ENCODE measurements at places on chromosomes 2 and 18.

DNA sequence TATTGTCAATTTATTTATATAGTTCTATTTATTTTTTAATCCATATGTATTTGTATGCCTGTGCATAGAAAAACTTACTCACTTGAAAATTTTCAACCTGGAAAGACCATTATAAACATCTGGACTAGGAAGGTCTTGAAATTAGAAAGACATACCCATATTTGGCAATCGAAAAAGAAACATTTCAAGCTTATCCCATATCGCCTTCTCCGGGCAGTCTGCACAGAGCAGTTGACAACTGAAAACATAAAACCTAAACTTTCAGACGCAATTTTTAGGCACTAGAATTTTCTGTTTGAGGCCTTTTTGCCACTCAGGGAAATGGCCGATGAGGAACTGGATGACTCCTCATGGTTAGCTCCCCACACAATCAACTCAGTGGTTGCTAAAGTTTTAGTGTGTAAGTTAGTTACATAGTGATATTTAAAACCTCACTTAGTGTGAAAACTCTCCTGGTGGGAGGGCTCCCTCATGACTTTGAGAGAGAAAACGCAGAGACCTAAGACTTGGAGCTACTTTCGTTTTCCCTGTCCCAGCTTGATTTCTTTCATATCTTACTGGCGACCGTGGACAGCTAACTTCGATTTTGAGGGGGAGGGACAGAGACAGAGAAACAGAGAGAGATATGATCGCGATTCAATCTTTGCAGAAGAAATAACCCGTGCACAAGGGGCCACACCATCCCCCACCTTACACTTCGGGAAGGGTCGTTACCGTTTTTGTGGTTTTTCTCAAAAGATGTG, 3.2 kb upstream of the HOXD12 start:
- no peak for DNase-seq

DNA sequence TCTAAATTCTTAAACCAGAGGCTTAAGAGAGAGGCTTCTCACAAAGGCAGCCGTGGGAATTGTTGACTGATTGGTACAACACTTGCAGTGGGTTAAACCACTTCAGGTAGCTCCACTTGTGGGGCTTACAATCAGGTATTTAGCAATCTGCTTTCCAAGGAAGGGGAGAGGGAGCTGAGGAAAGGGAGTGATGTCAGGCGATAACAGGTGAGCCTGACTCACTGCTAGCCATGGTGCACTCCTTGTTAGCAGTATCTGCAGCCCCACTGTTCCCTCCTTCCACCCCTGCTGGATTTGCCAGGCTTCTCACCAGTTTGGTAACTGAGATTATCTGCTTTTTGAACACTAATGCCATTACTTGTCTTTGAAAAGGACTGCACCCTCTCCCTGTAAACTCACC, 1056.7 kb upstream of the FANCL start:
- no peak for DNase-seq

DNA sequence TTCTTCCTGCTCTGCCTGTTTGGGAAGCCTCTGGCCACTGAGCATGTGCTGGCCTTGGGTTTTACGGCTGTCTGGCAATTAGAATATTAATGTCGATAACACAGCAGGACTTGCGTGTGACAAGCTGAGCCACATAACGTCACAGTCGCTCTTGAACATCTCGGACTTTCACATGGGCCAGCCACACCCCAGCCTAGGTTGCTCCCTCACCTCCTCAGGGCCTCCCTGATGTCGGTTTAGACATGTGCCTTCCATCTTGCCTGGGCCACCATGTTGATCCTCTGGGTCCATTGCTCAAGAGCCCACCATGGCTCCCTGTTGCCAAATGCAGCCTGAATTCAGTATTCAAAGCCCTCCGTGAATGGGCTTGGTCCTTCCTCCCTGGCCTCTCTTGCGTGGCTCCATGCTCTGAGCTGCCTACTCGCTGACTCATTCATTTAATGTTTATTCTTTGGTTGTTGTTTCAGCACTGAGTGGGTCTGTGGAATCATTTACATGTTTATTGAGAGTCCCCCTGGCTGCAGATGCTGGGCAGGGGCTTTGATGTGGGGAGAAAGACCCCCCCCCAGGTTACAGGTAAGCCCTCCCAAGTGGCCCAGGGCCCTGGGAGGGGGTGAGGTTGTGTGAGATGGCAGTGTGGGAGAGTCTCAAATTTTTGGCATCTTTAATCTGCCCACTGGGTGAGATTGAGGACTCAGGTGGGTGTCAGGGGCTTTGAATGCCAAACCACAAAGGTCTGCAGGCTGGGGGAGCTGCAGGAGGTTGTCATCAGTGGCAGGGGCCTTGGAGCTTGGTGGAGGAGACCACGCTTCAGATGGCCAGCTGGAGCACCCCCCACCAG, 62.0 kb downstream of the ODC1 start:
- DNase-seq, result no peak

DNA sequence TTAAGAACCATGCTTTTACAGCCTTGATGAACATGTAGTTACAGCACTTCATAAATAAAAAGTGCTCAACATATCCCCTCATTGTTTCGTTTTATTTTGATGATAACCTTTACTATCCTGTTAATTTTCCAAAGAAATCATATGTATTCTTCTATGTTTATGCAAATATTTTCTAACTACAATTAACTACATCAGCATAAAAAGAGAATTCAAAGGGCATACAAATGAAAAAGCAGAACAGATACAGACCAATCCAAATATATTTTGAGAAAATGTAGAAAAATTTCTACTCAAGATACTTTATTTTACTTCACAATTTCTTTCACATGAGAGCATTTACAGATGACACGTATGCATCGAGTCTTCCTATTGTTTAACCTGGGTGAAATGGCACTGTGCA, 69.1 kb downstream of the MBD2 start:
- DNase-seq, result no peak

- DNase-seq, result no peak
Observed at GRCh38 chr2:203209538-203209937, 29.3 kb upstream of the CYP20A1 start.

- DNase-seq, result no peak
Observed at GRCh38 chr2:34105006-34105767, 506.1 kb upstream of the FAM98A start.

DNA sequence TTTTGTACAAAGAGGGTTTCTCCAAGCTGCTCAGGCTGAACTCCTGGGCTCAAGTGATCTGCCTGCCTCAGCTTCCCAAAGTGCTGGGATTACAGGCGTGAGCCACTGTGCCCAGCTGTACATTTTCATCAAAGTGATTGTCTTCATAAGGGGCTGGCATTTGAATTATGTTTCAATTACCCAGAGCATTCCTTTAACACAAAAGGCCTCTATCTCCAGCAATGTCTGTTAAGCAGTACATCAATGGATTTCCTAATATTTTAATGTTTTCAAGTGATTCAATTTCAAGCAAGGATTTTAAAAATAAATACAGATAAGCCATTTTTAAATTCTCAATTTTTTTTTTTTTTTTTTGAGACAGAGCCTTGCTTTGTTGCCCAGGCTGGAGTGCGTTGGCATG, 50.9 kb upstream of the AP1S3 start:
- DNase-seq, result no peak

GRCh38 chr18:58838165-58838860, 26.4 kb upstream of the ZNF532 start:
- no peak for DNase-seq

DNA sequence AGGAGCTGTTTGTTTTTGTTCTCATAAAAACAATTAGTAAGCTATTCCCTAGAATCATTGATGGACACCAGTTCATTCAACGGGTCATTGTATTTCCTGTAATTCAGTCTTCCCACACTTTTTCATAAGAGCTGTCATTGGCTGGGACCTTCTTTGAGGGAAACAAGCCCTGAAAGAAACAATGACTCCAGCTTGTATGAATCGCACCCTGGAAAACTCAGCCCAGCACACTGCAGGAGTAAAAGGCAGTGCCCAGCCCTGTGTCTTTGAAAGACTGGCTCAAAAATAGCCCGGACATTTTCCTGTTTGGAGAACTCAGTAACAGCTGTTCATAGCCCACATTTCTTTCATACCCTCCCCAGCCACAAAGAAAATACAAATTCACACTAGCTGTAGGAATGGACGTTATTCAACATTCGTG, 81.5 kb downstream of the NCKAP5 start:
- no peak for DNase-seq

GRCh38 chr2:152251811-152252210, 76.2 kb upstream of the STAM2 start:
- DNase-seq, result no peak

GRCh38 chr2:239380831-239381708, 19.8 kb downstream of the HDAC4 start:
- no peak for DNase-seq

DNA sequence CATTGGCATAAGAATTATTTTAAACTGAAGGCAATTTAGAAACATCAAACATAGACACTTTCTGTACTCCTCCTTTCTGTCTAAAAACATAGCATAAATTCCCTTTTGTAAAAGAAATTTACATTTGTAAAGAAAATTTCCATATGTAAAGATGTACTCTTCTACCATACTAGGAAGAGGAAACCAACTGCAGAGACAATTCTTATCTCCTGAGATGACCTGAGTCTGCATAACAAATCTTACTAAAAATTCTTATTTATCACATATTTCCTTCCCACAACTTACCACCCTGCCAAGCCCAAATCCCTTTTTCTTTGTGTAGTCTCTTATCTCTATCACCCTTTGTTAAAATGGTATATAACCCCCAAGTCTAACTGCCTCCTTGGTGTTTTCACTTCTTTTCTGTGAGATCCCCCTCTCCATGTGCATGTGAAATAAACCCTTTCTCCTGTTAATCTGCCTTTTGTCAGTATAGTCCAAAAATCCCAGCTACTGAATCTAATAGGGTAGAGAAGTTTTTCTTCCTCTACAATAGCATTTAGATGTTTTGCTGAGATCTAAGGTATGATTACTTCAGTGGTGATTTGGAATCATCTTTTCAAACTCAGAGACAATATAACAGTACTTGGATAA, 81.0 kb downstream of the CHN1 start:
- DNase-seq, result no peak

GRCh38 chr2:73083886-73084800, 12.6 kb upstream of the SFXN5 start:
- no peak for DNase-seq

DNA sequence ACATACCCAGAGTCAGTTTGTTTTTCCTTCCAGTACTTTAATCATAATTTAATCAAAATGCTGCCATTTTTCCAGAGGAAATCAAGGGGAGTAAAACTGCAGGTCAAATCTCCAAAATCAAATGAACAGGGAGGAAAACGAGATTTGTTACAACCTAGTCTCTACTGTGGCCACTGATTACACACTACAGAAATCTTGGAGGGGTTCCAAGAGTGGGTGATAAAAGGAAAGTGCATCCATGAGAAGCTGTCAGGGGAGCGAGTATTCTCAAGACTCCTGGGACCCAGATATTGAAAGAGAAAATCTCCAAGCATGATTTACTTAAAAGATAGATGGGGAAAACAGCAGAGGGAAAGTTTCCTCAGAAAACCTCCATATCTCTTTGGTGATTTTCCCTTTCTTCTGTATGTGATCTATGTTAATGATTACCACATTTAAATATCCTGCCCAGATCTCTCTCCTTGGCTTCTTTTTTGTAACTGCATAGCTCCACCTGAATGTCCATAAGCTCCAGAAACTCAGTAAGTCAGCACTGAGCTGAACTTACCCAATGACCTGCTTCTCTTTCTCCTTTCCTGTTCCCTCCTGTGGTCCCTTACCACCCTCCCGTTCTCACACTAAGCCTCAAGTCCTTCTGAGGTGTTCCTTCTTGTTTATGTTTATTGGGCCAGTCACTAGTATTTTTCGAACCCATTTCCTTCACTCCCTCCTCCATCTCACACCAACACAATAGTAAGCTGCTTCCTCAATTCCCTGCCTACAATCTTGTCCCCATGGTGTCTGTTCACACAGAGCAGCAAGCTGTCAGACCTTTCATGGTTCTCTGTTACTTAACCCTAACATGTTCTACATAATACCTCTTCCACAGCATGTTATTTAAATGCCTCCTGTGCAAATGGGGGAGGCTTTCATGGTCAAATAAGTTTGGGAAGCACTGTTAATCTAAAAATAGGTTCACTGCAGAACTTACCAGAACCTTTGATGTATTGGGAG, 73.9 kb upstream of the TWSG1 start:
- no peak for DNase-seq

DNA sequence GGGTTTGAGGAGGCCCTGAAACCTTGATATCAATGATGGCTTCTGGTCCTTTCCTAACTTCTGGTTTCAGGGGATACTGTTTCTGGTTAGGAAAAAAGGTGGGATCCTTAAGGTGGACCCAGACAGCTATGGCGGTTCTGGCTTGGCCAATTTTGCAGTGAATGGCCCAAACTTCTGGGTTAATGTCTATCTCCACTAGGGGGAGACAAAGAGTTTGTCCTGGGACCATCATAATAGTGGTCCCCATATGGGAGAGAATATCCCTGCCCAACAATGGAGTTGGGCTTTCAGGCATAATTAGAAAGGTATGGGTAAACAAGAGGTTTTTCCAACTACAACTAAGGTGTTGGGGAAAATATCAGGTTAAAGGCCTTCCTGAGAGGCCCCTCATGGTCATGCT, 273.5 kb downstream of the CALCRL start:
- DNase-seq, result no peak
